ENCODE measurements at places on chromosomes 12 and 14. TPM values are rescaled to one million over a fixed set of nuclear protein-coding genes. Genes with fewer than 3 reads are reported as not detected.

Gene HCAR2
- 24.1 TPM for total RNA-seq

DNA sequence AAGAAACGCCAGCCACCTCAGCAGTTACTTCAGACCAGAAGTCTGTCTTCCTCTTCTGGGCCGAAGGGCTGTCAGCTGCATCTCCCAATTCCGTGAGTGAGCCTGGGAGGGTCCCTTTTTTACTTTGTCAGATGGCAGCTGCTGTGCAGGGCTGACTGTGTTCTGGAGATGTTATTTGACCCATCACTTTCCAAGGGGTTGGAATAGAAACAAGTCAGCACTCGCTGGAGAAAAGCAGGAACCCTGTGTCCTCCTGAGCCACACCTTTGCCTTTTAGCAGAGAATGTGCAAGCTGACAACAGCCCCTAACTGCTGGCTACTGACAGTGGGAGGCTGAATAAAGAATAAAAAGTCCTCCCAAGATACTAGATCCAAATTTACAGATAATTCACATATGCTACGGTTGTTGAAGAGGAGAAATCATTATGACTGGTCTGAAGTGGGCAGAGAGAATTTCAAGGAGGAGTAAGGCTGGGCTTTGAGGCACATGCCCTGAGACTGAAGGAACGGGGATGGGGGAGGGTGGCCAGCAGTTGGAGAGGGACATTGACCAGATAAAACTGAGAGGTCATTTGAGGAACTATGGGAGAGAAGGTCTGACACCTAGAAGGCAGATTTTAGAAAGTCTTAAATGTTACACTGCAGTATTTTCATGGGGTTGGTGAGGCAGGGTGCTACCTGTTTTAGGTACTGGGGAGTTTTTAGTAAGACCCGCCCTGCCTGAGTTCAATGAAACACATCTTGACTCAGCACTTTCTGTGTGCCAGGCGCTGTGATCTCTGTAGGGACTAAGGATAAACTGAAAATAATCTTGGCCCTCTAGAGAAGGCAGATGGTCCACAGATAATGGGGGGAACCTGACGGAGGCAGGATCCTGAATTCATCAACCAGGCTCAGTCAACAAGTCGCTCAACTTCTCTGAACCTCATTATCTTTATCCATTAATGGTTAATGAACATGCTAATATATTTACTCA is 27.4 kb downstream of the FAM234B start:
- no peak for DNase-seq

DNA sequence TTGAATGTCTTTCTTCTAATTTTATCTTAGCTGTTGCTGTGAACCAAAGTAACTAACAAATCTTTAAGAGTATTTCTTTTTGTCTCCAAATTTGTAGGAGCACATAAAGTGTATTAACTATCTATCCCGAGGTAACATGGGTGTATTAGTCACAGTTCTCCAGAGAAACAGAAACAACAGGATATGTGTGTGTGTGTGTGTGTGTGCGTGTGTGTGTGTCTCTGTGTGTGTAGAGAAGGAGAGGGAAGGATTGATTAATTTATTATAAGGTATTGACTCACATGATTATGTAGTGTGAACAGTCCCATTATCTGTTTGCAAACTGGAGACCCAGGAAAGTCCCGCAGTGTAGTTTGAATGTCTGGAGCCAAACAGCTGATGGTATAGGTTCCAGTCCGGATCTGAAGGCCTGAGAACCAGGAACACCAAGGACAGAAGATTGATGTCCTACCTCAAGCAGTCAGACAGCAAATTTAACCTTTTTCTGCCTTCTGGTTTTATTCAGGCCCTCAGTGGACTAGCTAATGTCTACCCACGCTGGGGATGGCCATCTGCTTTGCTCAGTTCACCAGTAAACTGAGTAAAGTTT is 14.4 kb downstream of the G2E3 start:
- no peak for DNase-seq

GRCh38 chr12:6697584-6698351 is 2.8 kb downstream of the PIANP start:
- DNase-seq: no peak

Gene SERPINA5
- 4.1 TPM for total RNA-seq

DNA sequence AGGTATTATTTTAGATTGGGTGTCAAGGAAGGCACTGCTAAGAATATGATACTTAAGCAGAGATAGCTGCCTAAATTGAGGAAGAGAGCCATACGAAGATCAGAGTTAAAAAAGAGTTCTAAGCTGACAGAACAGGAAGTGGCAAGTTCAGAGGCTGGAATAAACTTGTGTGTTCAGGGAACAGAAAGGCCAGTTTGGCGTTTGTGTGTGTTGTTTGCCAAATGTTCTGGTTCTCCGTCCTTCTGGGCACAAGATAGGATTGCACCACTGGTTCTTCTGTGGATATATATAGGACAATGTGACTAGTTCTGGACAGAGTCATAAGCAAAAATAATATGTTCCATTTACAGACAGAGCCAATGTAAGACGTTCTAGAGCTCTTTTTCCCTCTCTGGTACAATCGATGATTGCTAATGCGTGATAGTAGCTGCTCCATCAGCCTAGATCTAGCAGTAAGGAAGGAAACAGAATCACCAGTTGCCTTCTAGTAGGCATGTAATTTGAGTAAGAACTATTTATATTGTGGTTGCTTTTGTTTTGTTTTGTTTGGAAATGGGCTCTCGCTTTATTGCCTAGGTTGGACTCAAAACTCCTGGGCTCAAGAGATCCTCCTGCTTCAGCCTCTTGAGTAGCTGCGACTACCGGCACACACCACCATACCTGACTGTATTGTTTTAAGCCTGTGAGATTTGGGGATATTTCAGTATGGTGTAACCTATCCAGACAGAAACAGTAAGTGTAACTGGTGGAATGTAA is 7.4 kb downstream of the BBS10 start:
- DNase-seq: no peak

Gene TMEM263
- 11.9 TPM for total RNA-seq

- DNase-seq: no peak
These were observed 17.4 kb downstream of the TMED10 start for GRCh38 chr14:75158843-75159614.

Gene KLHL33
- not detected for total RNA-seq

GRCh38 chr12:117003883-117004404 is 93.2 kb downstream of the FBXW8 start:
- no peak for DNase-seq

DNA sequence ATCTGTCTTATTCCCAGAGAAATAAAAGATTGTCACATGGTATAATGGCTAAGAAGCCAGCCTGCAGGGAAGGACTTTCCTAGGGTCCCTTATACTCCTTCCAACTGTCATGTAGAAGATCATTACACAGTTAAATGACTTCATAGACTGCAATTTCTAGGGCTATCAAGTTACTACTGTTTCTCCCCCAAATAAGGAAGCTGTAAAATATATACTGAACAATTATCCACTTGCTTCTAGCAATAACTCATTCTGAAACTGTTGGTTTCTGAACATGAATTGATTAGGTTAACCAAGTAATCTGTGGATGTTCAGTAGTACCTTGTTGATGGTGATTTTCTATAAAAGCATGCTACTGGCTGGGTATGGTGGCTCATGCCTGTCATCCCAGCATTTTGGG is 44.6 kb downstream of the A2ML1 start:
- no peak for DNase-seq

DNA sequence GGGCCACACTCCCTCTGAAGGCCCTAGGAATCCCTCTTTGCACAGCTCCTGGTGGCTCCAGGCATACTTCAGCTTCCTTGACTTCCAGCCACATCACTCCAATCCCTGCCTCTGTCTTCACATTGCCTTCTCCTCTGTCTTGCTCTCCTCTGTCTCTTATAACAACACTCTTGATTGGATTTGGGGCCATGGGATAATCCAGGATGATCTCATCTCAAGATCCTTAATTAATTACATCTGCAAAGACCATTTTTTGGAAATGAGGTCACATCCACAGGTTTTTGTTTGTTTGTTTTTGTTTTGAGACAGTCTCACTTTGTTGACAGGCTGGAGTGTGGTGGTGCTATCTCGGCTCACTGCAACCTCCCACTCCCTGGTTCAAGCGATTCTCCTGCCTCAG is 88.7 kb downstream of the TMTC1 start:
- no peak for DNase-seq

DNA sequence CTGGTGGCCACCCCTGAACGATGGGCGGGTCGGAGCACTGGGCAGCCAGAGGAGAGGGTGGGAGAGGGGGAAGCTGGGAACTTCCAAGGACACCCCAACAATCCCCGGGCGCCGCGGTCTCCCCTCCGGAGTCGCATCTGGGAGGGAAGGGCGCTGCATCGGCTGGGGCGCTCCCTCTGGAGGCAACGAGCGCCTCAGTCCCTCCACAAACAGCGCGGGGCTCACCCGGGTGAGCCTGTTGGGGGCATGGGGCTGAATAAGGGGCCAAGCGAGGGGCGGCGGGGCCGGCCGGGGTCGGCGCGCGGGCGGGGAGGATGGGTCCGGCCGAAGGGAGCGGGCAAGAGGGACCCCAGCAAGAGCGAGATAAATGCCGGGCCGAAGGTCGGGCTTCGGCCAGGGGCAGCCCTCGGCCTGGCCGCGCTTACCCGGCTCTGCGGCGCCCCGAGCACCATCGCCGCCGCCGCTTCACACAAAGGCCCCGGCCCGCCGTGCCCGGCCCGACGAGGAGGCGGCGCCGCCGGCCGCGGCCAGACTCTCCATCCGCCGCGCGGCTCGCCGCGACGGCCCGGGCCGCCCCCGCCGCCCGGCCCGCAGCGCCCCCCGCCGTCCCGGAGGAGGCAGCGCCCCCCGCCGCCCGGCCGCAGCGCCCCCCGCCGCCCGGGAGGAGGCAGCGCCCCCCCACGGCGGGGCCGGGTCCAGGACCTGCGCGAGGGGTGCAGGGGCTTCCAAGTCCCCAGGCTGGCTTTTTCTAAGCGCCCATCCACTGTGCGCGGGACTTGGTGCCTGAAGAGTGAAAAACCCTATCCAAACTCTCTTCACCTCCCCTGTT is at the start of gene ZBTB39:
Gene ZBTB39 (minus strand): TSS at position 567 of the 829 bp plus-strand sequence. CDS start 1,629 bp downstream, outside the sequence.
- DNase-seq: no peak

Gene NAV3
- 11.5 TPM for total RNA-seq

DNA sequence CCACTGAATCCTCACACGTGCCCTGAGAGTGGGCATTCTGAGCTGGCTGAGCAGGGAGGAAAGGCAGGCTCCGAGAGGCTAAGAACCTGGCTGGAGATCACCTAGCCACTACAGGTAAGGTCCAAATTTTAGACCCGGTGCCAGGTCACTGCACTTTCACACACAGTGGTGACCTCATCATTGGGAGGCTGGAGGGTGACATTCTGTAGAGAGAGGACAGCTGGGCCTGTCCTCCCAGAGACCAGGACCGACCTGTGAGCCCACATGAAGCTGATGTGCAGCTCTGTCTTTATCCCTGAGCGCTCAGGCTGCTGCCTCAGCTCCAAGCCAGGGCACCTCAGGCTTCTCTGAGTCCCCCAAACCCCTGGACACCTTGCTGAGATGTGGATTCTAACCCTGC is 4.1 kb downstream of the TTC7B start:
- DNase-seq: no peak

- no peak for DNase-seq
These were observed 101.1 kb downstream of the C12orf75 start for GRCh38 chr12:105431537-105432100.

DNA sequence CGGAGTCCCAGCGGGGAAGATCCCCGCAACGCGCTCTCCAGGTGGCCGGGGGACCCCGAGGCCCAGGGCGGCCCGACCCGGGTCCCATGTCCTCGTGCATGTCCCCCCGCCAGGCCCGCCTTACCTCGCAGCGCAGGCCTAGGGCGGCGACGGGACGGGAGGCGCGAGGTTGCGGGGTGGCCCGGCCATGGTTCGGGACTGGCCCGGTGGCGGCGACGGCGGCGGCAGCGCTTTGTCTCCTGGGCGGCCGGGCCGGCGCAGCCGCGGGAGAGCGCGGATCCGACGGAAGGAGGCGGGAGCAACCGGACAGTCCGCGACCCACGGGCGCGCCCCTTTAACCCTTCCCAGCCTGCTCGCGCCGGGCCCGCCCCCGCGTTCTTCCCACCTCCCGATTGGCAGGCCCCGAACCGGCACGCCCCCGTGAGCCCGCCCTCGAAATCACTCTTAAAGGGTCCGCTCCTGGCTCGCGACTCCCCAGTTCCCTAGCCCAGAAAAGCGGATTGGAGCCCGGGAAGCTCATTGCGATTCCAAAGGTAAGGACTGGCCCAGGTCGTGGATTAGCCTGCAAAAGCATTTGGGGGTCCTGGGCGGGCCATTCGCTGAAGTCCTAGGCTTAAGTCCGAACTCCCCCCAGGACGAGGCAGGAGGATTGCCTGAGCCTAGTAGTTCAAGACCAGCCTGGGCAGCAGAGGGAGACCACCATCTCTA is at the start of gene PHETA1:
Gene PHETA1 (minus strand): TSS at position 308 of the 708 bp plus-strand sequence. CDS start 5,668 bp downstream, outside the sequence.
- peak; percentile 99 for DNase-seq

DNA sequence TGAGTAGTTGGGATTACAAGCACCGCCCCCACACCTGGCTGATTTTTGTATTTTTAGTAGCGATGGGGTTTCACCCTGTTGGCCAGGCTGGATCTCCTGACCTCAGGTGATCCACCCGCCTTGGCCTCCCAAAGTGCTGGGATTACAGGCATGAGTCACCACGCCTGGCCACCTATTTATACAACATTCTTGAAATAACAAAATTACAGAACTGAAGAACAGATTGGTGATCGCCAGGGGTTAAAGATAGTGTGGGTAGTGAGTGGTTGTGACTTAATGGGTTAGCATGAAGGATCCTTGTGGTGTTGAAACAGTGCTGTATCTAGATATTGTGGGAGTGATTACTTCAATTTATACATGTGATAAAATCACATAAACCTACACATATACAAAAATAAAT is 7.4 kb downstream of the GLIPR1L1 start:
- DNase-seq: no peak

Gene PLEKHG7
- not detected for total RNA-seq

Gene KRT8
- total RNA-seq: 96.0 TPM

GRCh38 chr12:116607039-116607438 is 47.9 kb downstream of the MAP1LC3B2 start:
- DNase-seq: no peak

DNA sequence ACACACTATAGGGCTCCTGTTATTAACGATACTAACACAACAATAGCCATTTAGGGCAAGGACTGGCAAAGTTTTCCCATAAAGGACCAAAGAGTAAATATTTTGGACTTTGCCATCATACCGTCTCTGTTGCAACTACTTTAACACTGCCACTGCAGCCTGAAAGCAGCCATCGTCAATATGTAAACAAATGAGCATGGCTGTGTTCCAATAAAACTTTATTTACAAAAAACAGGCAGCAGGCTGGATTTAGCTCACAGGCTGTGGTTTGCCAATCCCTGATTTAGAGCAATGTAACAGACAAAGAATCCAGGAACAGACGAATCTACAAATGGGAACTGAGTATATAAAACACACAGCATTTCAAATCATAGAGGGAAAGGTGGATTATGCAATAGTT is 84.1 kb downstream of the FRMD6 start:
- no peak for DNase-seq

Gene NEUROD4
- total RNA-seq: not detected

All from lower leg skin (tissue), 4 donors.